Stimulated activated CD8-positive, alpha-beta memory T cell treated with anti-CD3 and anti-CD28 coated beads, Interleukin-12 subunit alpha, Interleukin-12 subunit beta, amount 100 ng/mL, for 4 hours (primary cell): ENCODE measurements at places on chromosomes 3 and 15.

- no peak for DNase-seq
Measured at GRCh38 chr3:156668073-156668763, 6.2 kb upstream of the TIPARP start.

DNA sequence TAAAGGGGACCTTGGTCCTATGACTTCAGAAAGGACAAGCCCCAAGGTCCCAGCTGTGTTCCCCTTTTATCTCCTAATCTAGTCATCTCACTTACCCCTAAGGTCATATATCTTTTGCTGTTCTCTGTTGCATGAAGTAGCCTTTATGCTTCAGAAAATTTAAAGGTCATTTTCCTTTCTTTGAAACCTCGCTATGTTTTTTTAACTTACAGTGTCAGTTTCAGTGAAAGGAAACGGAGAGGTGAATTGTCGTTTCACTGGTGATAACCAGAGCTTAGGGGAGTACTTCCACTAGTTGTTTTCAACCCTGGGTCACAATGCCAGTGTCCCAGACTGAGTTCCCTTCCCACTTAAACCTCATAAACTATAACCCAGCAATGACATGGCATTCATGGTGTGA is 357.4 kb downstream of the GAP43 start:
- DNase-seq = no peak

GRCh38 chr3:56469141-56469540 is 874 bp upstream of the ERC2 start:
- no peak for DNase-seq

GRCh38 chr3:25294169-25294805 is 133.8 kb upstream of the RARB start:
- no peak for DNase-seq

GRCh38 chr3:191424881-191425280 is 36.1 kb upstream of the PYDC2 start:
- DNase-seq = no peak

DNA sequence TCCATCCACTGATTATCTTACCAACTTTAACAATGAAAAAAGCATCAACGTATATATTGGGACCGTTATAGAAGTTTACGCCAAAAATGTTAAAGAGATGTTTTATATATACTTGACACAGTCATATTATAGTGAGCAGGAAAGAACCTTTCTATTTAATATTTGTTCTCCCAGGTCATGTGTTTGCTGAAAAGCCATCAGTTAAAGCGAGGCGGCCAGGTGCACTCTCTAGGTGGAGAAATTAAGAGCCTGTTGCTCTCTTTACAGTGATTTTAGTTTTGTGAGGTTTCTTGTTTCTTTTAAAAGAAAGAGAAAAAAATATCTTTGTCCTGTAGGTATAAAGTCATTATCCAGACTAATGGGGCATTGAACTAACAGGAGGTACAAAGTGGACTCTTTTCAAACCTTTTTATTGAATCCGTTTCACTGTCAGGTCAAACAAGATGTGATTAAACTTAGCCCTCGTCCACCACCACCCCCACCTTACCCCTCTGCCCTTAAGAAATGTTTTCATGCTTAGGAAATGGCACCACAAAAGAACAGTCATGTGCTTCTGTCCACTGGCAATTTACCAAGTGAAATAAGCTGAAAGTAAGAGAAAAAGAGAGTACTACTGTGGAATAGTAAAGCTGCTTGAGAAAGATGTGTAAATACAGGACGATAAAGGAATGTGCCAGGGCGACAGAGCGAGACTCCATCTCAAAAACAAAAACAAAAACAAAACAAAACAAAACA is 279.9 kb downstream of the PTPRG start:
- no peak for DNase-seq

GRCh38 chr3:191502583-191502982 is 41.6 kb downstream of the PYDC2 start:
- DNase-seq = no peak

- DNase-seq = no peak
Measured at GRCh38 chr15:85353516-85353915, 26.9 kb upstream of the AKAP13 start.

- DNase-seq = no peak
Measured at GRCh38 chr15:66923438-66923881, 141.9 kb upstream of the SMAD3 start.

- DNase-seq = no peak
Measured at GRCh38 chr3:193589616-193590015, 3.4 kb upstream of the OPA1 start.

DNA sequence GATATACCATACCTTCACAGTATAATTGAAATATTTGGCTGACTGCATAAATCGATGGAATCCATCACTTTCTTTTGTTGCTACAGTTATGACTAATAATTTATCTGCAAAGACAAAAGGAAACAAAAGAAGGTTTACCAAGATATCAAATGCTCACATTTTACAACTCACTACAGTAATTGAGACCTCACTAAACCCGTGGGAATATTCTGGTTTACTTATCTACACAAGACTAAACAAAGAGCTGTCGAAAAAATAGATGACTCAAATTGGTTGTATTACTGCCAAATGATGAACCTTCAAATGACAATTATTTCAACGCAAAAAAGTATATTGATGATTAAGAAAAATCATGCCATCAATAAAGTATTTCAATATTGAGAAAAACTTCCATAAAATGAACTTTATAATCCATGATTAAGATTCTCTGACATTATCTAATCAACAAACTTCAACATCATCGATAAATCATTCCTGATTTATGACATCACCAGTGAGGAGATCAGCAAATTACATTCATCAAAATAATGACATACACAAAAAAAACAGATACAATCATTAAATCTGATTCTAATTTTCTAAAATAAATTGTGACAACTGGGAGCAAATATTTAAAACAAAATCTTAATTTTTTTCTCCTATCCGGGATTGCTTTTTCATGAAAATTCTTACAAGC is 36.7 kb downstream of the PLOD2 start:
- DNase-seq = no peak

DNA sequence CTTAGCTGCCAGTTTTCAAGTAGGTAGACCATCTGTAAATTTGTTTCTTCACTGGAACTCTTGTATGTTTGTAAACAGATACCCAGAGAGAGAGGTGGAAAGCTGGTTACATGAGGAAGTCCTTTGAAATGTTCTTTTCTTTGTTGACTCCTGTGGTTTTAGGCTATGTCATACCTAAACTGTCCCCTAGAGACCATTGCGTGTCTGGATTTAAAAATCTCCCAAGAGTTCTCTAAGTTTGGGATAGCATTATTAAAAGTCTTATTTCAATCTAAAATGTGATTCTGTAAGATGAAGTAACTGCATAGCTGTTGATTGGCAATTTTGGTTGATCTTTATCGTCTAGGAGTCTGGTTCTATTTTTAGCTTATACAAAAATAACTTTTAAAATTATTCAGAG is 127.2 kb downstream of the GHSR start:
- DNase-seq = no peak

- DNase-seq = no peak
Measured at GRCh38 chr3:147424581-147425387, 15.6 kb downstream of the ZIC1 start.

GRCh38 chr3:171904829-171905228 is 61.7 kb downstream of the TMEM212 start:
- no peak for DNase-seq

- no peak for DNase-seq
Measured at GRCh38 chr3:162217647-162218046, 721.0 kb downstream of the OTOL1 start.

GRCh38 chr3:111999484-112000324 is 982 bp downstream of the TAGLN3 start:
- no peak for DNase-seq

DNA sequence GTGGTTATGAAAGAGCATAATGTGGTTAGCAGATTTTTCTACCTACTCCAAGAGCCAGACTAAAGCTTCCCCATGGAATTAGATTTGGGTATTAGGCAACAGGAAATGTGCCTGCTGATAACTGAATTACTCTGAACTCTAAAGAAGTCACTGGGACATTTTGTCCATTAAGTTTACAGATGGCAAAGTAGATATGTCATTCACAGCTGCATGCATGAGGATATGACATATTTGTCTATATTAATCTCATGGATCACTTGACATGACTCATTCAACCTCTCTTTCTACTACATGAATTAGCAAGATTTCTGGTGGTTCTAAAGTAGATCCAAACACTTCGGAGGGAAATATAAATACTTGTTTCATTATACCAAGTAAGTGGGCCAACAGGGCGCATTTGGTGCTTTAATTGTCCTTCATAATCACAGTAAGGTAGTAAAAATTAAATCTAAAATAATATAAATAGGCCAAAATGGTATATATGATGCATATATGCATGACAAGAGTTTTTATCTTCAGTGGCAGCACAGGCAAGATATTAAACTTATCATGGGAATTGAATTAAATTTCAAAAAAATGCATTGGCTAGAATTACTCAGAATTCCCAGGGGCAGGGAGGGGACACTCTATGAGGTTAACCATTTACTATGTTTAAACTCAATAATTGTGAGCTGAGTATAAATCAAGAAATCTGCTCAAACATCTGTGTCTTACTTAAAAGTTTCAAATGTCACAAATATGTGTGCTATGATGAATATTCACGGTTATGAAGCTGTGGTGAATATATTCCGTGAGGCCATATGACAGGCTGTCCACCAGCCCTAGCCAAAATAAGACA is 365.3 kb upstream of the KCNMB2 start:
- DNase-seq = no peak

DNA sequence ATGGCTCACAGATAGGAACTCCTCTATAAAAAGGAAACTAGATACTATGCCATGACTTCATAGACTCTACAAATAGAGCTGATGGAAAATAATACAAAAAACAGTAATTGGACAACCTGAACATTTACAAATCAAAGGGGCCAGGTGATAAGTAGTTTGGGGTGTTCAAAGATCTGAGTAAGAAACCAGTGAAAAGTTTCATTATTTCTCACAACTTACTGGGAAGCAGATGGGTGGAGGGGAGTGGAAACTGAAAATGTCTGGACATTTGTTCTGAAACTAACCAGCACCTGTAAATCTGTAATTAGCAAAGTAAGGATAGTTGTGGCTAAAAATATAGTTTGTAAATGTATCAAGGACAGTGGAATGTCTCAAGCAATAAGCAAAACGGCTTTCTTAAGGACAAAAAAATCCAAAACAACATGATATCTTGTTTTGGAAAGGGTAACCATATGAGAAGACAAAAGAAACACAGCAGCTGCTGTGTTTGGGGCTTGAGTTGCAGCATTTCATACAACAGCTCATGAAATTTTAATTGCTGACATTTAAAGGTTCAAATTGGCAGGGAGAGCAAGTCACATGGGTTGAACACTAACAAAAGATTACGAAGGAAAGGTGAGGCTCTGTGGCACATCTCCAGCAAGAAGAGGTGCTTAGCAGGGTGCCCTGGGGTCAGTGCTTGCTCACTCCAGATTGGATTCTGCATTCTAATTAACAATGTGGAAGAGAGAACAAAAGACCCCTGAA is 26.8 kb upstream of the THBS1 start:
- no peak for DNase-seq

DNA sequence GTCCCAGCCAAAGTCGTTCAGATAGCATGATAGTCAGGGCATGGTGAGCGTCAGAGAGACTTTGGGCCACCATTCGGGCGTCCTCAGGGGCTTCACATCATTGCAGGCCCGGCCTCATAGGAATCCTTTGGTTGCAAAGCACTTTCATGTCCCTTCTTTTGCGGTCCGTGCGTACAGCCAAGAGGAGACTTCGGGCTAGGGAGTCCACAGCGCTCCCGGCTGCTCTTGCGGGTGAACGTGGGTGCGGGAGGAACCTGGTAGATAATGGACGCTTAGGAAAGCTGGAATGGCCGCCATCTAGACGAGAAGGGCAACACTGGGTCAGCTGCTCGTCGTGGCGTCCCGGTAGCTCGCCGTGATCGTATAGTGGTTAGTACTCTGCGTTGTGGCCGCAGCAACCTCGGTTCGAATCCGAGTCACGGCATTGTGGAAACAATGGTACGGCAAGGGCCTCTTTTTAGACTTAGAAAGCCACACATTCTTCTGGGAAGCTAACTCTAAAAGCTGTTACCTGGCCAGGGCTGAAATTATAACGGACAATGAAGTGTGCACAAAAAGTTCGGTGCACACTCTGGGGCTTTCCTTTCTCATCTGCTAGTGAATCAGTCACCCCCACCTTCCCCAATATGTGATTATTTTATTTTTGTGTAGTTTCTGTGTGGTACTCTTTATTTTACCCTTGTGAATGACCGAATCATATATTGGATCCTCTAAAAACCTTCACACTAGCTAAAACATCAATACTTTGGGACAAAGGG is 13.2 kb upstream of the SHF start:
- DNase-seq = peak; percentile 50

DNA sequence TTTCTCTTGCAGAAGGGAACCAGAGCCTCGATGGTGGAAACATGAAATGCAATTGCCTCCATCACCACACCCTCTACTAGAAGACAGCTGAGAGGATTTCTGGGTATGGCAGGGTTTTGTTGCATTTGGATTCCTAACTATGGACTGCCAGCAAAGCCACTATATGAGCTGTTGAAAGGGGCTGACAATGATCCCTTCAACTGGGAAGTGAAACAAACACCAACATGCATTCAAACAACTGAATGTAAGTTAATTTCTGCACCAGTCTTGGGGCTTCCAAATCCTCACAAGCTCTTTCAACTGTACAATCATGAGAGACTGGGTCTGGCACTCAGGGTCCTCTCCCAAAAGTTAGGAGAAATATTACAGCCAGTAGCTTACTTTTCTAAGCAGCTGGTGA is 116.7 kb upstream of the PLCL2 start:
- DNase-seq = no peak

DNA sequence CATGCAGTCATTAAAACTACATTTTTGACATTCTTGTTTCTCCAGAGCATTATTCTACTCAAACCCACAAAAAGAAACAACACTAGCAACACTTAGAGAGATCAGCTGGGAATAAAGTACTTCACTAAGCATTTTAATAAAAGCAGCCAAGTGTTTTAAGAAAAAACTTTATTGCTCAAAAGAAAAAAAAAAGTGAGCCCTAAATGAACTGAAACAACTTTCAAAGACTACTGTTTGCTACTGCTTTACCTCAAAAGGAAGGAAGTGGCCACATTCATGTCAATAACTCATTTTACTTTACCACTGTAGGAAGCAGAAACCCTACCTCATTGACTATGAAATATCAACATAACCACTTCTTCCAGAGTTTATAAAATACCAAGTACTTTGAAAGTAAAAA is 91.3 kb downstream of the UACA start:
- DNase-seq = no peak

DNA sequence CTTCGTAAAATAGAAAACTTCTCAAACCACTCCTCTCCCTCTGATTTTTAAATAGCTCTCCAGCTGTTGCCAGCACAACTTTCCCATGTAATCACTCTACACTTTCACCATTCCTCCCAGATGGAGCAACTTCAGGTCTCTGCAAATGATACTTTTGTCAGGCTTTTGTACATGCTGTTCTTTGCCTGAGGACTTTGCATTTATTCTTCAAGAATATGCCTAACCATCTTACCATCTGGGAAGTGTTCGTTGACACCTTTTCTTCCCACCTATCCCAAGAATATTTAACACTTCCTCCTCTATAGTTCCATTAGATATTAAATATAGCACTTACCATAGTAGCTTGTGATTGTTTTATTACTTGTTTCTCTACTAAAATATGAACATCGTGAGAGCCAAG is 703.7 kb downstream of the CADM2 start:
- no peak for DNase-seq
